ENCODE measurements at places on chromosomes 12 and 14. TPM values are rescaled to one million over a fixed set of nuclear protein-coding genes. Genes with fewer than 3 reads are reported as not detected.

PROX2 gene
- total RNA-seq = not detected

ANO2 gene
- not detected for total RNA-seq

CYP27B1 gene
- total RNA-seq = 0.26 TPM

OR2AP1 gene
- total RNA-seq = not detected

SIX4 gene
- 8.5 TPM for total RNA-seq

LRP1-AS gene
- not detected for total RNA-seq

MSRB3 gene
- total RNA-seq = 23.3 TPM

KICS2 gene
- total RNA-seq = 5.1 TPM

TSPAN31 gene
- 56.4 TPM for total RNA-seq

KRT7 gene
- 2.7 TPM for total RNA-seq

SSPN gene
- total RNA-seq = 15.4 TPM

SYCP3 gene
- 0.34 TPM for total RNA-seq

LAG3 gene
- 0.09 TPM for total RNA-seq

All from bronchial smooth muscle cell (primary cell).